ENCODE measurements at places on chromosomes 4 and X. TPM values are rescaled to one million over a fixed set of nuclear protein-coding genes. Genes with fewer than 3 reads are reported as not detected.

DNA sequence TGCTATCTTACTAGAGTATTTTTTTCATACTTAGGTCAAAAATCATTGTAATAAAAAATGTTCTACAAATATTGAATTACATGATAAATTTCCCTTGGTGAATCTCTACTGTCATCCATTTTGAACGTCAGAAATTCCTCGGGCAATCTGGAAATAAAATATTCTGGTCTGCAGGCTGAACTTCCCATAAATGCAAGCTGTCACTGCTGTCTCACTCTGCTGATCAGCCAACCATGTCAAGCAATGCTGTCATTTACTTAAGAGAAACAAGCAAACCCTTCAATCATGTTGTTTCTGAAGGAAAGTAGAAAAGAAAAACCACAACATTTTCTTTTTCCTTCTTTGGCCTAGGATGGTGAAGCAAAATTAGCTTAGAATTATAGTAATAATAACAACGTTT, 514.2 kb upstream of the GALNT7 start:
- no peak overlapping the region for H3K4me3 ChIP-seq
- H3K4me1 ChIP-seq = no peaks in the 10 kb centered on the region
- H3K36me3 ChIP-seq = no peaks in the 10 kb centered on the region
- no peak for DNase-seq
- no peak overlapping the region for H3K27ac ChIP-seq
- no peaks in the 10 kb centered on the region for H3K27me3 ChIP-seq

DNA sequence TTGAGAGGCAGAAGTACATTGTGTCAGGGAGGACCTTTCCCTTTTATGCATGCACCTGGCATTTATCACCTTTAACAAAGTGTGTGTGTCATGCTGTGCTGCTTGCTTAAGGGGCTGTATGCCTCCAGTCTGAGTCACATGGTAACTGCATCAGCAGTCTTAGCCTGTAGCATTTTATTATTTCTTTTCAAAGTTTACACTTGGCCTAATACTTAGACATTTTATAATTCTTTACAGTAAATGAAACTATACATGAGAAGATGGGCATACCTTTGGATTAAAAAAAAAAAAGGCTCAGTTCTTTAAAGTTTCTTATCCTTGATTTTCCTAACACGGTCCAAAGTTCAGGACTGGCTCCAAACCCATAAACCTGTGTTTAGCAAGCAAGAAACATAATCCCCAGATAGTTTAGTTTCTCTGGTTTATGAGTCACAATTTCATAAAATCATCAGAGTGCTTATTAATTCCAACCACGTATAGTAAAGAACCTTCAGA, 14.6 kb downstream of the NPNT start:
- no peaks in the 10 kb centered on the region for H3K36me3 ChIP-seq
- H3K4me3 ChIP-seq = no peak overlapping the region
- H3K4me1 ChIP-seq = no peaks in the 10 kb centered on the region
- H3K27ac ChIP-seq = no peak overlapping the region

DNA sequence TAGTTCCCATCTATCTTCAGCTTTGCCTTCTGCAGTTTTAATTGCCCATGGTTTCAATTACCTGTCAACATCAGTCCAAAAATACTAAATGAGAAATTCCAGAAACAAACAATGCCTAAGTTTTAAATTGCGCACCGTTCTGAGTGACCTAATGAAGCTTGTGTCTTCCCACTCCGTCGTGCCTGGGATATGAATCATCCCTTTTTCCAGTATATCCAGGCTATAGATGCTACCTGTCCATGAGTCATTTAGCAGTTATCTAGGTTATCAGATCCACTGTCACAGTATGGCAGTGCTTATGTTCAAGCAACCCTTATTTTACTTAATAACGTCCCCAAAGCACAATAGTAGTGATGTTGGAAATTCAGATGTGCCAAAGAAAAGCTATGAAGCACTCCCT, 363.6 kb upstream of the FAM241A start:
- H3K27me3 ChIP-seq = no peaks in the 10 kb centered on the region
- DNase-seq = no peak
- no peak overlapping the region for H3K4me3 ChIP-seq
- no peak overlapping the region for H3K27ac ChIP-seq
- H3K4me1 ChIP-seq = no peaks in the 10 kb centered on the region
- H3K36me3 ChIP-seq = no peaks in the 10 kb centered on the region

GRCh38 chr4:53059871-53060270, 197.8 kb downstream of the RASL11B start:
- H3K4me3 ChIP-seq = no peak overlapping the region
- H3K4me1 ChIP-seq = no peaks in the 10 kb centered on the region
- DNase-seq = no peak
- no peak overlapping the region for H3K27ac ChIP-seq
- no peaks in the 10 kb centered on the region for H3K27me3 ChIP-seq
- H3K36me3 ChIP-seq = no peaks in the 10 kb centered on the region

GRCh38 chr4:124504431-124504830, 208.1 kb downstream of the ANKRD50 start:
- H3K4me1 ChIP-seq = peaks cover 12% of the 10 kb centered on the region
- no peaks in the 10 kb centered on the region for H3K27me3 ChIP-seq

DNA sequence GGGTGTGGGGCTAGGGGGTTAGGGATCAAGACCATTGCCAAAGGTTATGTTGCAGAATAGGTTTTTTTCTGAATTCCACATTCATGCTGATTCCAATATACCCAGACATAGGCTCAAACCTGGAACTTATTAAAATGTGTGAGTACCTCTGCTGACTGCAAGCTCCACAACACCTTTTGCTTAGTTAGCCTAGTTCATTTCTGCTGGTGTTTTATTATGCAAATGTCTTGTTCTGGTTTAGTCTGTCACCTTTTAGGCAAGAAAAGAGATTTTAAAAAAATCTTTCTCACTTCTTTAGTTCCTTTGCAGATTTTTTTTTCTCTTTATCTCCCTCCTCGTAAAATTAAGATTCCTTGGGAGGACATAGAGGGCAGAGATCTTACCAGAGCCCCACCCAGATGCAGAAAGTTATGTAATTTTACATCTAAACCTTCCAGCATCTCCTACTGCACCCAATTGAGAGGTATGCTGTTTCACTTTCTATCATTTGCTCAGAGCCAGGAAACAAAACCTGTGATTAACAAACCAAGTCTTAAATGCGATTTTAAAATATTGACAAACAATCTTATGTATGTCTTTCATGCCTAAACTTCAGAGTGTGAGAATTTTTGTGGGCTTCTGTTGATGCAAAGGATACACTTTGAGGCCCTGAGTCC, 190.7 kb upstream of the CLNK start:
- no peaks in the 10 kb centered on the region for H3K36me3 ChIP-seq
- DNase-seq = no peak
- H3K4me3 ChIP-seq = no peak overlapping the region
- no peak overlapping the region for H3K27ac ChIP-seq
- H3K27me3 ChIP-seq = no peaks in the 10 kb centered on the region

- H3K4me3 ChIP-seq = no peak overlapping the region
- no peaks in the 10 kb centered on the region for H3K36me3 ChIP-seq
- H3K27me3 ChIP-seq = no peaks in the 10 kb centered on the region
- DNase-seq = no peak
Measured at GRCh38 chr4:106767991-106768390, 268.1 kb downstream of the DKK2 start.

- no peaks in the 10 kb centered on the region for H3K27me3 ChIP-seq
- H3K4me3 ChIP-seq = no peak overlapping the region
- no peaks in the 10 kb centered on the region for H3K4me1 ChIP-seq
- no peak overlapping the region for H3K27ac ChIP-seq
- peaks cover 13% of the 10 kb centered on the region for H3K36me3 ChIP-seq
- peak; percentile 83 for DNase-seq
Measured at GRCh38 chr4:1026115-1026514, 14.7 kb downstream of the FGFRL1 start.

DNA sequence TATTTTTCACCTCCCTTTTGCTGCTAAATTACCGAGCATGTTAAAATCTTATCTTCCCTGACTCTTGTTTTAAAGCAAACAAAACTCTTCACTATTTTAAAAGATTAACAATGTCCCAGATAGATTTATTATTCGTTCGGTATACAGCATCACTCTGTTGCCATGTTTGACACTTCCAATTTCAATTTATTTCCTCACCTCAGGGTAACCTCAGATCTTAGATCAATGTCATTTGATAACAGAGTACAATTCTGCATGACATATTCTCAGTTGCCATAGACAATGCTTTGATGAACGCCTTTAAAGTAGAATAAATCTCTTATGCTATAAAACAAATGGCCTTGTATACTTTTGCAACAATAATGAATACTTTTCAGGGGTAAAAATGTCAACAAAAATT, 1078.1 kb upstream of the IGFBP7 start:
- no peaks in the 10 kb centered on the region for H3K36me3 ChIP-seq
- H3K4me1 ChIP-seq = peaks cover 5% of the 10 kb centered on the region
- H3K27me3 ChIP-seq = no peaks in the 10 kb centered on the region
- no peak for DNase-seq
- H3K27ac ChIP-seq = no peak overlapping the region

DNA sequence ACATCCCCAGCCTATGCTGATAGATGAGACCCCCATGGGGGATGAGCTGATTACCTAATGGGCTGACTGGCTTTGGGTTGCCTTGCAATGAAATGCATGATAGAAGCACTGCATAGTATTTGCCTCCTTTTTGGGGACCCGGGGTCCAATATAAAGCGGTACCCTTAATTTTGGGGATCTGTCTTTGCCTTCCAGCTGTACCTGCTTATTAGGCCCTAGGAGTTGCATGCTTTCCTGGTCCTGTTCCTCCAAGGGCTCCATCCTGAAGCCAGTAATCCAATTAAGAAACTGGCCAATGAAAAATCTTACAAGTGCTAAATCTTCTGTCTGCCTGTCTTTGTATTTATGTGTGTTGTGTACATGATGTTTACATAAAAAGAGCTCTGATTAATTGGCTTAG, 791.6 kb downstream of the TRIML1 start:
- no peaks in the 10 kb centered on the region for H3K36me3 ChIP-seq
- H3K4me3 ChIP-seq = peak overlapping the region; percentile 23
- H3K4me1 ChIP-seq = no peaks in the 10 kb centered on the region
- peak; percentile 80 for DNase-seq

- no peaks in the 10 kb centered on the region for H3K36me3 ChIP-seq
- H3K4me1 ChIP-seq = no peaks in the 10 kb centered on the region
- no peak overlapping the region for H3K27ac ChIP-seq
- H3K4me3 ChIP-seq = no peak overlapping the region
- DNase-seq = no peak
Measured at GRCh38 chrX:151870602-151871001, 42.1 kb upstream of the MAGEA4 start.

Gene TCEAL7
- 5.3 TPM for total RNA-seq

Gene NAT8L
- 5.0 TPM for total RNA-seq

Gene PRPS2
- 15.3 TPM for total RNA-seq

Gene DHRSX
- 37.8 TPM for total RNA-seq

Gene SLC9B2
- total RNA-seq = 8.2 TPM

Gene GAGE13
- not detected for total RNA-seq

Gene EPHA5
- total RNA-seq = not detected

Gene DCHS2
- total RNA-seq = 0.13 TPM

Gene SERTM2
- total RNA-seq = 0.61 TPM

Gene PIN4
- 18.8 TPM for total RNA-seq

Gene RHOXF2B
- not detected for total RNA-seq

Gene ANTXR2
- 13.6 TPM for total RNA-seq

Gene GC
- not detected for total RNA-seq
